ENCODE measurements at places on chromosomes 5 and 9.

GRCh38 chr5:96547486-96547885 lies 114.4 kb upstream of the PCSK1 start:
- DNase-seq, result no peak

DNA sequence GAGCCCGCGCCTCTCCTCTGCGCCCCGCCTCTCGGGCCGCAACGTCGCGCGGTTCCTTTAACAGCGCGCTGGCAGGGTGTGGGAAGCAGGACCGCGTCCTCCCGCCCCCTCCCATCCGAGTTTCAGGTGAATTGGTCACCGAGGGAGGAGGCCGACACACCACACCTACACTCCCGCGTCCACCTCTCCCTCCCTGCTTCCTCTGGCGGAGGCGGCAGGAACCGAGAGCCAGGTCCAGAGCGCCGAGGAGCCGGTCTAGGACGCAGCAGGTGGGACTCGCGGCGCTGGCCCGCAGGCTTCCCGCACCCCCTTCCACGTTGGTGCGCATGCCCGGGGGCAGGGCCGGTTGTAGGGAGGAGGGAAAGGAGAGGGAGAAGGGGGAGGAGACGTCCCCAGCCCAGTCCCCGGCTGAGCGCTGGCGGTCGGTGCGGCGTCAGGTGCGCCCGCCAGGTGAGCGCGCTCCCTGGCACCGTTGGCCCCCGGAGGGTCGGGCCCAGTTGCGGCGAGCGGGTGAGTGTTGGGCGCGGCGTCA lies at the start of gene OCLN:
OCLN (plus strand) TSS at position 400 of the 532 bp plus-strand sequence. CDS start 11,455 bp downstream, outside the sequence.
- DNase-seq, result peak; percentile 29

DNA sequence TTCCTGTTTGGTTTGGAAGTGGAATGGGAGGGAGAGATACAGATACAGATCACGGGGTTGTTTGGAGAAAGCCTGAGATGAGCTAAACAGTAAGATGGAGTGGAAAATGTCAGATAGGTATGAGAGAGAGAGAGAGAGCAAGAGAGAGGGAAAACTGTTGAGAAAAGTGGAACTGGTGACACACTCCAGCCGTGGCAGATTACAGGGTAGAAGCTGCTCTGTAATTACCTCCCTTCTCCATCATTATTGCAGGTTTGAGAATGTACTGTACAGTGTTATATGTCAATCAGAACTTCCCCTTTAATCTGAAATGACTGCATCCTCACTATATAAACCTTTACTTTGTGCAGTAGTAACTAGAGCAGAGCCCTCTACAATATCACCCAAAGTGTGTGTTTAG lies 74.5 kb upstream of the WWC1 start:
- no peak for DNase-seq

- DNase-seq, result peak; percentile 73
Measured at GRCh38 chr9:136587944-136588662, 42.3 kb upstream of the NOTCH1 start.

DNA sequence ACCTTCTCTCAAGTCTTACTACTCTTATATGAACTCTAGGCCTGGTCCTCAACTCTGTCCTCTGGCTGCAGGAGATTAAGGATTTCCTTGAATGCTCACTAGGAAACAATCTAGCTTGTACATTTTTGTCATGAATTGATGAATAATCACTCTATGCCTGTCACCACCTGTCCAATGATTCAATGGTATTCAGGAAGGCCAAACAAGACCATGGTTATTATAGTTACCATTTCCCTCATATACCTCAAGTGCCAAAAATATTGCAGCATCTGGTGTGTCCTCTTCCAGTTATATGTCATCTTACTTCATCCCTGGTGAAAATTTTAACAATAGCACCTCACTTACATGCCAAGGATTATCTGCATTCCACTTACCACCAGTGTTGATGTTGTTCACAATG lies 179.0 kb upstream of the MOCS2 start:
- DNase-seq, result no peak

- no peak for DNase-seq
Measured at GRCh38 chr9:75850459-75851200, 39.8 kb upstream of the PCSK5 start.

GRCh38 chr5:134436523-134437339 lies 25.1 kb upstream of the CDKN2AIPNL start:
- peak; percentile 73 for DNase-seq

- DNase-seq, result no peak
Measured at GRCh38 chr9:5857928-5858327, 25.0 kb upstream of the ERMP1 start.

- no peak for DNase-seq
Measured at GRCh38 chr9:111728617-111729366, 65.9 kb downstream of the SHOC1 start.

DNA sequence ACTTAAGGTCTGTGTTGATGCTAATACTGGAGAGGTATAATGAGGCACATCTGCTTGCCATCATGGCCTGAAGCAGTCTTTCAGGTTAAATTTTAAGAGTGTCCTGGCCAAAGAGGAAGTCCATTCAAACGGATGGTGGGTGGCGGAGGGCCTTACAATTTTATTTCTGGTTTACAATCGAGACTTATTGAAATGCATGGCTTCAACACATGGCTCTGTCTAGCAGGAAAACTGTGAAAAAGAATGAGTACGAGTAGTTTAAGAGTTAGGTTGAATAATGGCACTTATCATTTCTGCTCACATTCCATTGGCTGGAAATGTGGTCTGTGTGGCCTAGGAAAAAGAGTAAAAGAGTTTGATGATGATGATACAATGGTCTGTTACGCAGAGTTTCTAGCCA lies 42.1 kb downstream of the LRRC70 start:
- no peak for DNase-seq

GRCh38 chr5:179115845-179116524 lies 55.8 kb downstream of the ZNF354C start:
- DNase-seq, result no peak

GRCh38 chr9:29697011-29697410 lies 2123.7 kb upstream of the C9orf72 start:
- DNase-seq, result no peak

DNA sequence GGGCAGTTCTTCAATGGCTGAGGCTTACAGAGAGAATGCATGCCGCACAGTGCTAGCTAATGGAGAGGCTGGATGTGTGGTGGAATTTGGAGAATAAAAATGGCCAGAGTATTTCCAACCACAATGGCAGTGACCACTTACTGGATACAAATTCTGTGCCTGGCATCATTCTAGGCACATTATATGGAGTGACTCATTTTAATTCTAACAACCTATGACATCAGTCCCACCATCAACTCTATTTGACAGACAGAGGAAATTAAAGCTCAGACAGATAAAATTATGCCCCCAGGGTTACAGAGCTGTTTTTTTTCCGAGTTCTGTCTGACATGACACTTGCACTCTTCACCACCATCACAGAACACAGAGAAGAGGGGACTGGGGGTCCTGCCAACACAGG lies 105.6 kb upstream of the IL12B start:
- DNase-seq, result no peak

GRCh38 chr9:92976431-92976830 lies 29.1 kb downstream of the FGD3 start:
- no peak for DNase-seq

GRCh38 chr5:20213803-20214202 lies 225.8 kb upstream of the CDH18 start:
- DNase-seq, result no peak

DNA sequence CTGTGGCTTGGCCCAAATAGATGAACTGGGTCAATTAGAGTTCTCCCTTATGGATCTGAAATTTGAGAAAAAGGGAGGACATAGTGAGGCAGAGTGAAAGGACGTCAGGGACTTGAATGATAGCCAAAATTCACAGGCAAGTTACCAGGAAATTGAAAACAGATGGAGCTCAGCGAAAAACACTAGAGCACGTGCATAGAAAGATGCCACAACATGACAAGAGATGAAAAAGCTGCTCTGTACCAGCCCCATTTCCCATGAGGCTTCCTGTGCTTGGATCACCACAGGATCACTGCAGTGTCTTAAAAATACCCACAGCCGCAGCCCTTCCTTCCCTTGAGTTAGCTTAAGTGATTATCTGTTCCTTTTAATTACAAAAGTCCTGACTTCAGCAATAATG lies 39.0 kb upstream of the HOMER1 start:
- DNase-seq, result no peak

DNA sequence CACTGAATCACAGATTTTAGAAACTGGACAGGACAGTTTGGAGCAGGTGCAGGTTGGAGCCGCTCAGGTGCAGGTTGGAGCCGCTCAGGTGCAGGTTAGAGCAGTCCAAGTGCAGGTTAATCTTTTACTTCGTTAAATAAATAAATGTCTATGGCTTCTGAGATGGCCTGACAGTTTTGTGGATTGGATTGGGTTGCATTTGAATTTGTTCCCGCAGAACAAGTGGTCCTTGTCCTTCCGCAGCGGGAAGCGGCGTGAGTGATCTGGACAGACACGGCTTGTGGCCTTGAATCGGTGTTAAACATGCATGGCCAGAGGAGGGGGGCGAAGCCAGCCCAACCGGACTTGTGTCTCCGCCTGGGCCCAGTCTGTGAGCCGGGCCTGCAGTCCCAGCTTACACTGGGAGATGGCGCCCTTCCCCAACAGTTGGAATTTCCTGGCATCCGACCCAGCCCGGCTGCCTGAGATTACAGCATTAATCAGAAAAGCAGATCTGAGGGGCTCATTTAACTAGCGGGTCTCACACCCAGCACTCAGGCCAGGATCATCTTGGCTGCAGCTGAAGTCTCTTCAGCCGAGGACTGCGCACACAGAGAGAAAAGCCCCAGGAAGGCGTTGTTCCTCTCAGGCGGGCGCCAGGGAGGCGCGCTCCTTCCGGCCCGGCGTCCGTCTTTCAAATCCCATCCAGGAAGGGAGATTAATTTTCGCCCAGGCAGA lies 1.5 kb upstream of the OLFM1 start:
- peak; percentile 85 for DNase-seq

- DNase-seq, result no peak
Measured at GRCh38 chr9:133210609-133211008, 1.6 kb upstream of the OBP2B start.

DNA sequence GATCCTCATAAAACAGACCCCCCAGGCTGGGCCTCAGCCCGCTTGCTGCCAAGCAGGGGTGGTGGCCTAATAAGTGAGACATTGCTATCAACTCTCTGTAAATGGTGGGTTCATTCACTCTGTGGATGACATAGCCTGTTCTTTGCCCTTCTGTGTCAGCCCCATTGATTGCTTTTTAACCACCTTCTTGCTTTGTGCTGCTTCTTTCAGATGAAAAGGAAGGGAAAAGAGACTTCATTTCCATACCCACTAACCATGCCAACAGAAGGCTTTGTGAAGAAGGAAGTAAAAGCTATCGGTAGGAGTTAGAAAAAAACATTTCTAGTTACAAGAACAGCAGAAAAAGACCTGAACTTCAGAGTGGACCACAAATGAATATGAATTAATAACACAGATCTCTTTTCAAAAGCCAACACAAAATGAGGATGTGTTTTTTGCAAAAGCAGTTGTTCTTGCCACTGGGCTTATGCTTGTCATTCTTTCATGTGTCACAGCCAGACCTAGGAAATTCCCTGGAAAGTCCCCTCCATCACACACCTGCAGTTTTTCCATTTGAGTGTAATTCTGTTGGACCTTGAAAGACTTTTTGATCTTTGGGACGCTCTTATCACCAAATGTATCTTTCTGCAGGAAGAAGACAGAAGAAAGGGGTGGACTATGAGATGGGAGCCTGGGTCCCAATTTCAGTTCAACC lies 507.7 kb downstream of the CCDC171 start:
- DNase-seq, result no peak

- no peak for DNase-seq
Measured at GRCh38 chr5:146751781-146752401, 126.7 kb downstream of the PPP2R2B start.

DNA sequence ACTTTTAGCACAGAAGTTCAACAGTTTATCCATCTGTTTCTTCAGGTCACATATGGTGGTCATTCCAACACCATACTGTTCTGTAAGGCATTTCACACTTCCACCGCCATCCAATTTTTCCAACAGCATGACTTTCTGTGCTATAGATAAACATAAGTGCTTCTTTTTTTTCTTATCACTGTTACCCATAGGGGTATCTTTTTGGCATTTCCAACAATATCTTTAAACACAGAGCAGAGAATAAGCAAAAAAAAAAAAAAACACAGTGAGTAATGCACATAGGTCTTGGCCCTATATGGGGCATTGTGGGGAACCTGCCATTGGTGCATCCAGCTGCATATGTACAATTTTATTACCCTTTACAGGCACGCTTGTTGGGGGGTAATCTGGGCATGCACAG lies 12.2 kb upstream of the ZNF367 start:
- DNase-seq, result no peak

- DNase-seq, result no peak
Measured at GRCh38 chr5:73770172-73771025, 144.4 kb downstream of the ARHGEF28 start.

- DNase-seq, result peak; percentile 19
Measured at GRCh38 chr9:93635186-93636107, 59.1 kb downstream of the PHF2 start.

GRCh38 chr9:3916984-3917383 lies 382.9 kb downstream of the GLIS3 start:
- no peak for DNase-seq

DNA sequence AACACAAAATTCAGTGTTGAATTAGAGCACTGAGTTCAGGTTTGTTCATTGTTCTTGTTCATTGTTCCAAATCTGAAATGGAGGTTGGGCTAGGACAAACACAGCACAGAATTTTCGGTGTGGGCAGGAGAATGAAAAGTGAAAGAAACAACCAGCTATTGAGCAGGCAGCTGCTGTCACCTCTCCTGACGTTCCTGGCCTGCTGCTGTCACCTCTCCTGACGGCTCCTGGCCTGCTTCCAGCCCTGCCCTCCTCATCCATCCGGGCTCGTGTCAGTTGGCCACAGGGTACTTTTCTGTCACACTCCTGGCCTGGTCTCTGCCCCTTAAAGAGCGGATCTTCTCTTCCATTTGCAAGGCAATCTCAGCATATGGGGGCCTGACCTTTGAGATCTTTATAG lies 45.2 kb upstream of the CKMT2 start:
- DNase-seq, result peak; percentile 37

GRCh38 chr5:135493406-135494180 lies 41.4 kb upstream of the TIFAB start:
- peak; percentile 41 for DNase-seq

DNA sequence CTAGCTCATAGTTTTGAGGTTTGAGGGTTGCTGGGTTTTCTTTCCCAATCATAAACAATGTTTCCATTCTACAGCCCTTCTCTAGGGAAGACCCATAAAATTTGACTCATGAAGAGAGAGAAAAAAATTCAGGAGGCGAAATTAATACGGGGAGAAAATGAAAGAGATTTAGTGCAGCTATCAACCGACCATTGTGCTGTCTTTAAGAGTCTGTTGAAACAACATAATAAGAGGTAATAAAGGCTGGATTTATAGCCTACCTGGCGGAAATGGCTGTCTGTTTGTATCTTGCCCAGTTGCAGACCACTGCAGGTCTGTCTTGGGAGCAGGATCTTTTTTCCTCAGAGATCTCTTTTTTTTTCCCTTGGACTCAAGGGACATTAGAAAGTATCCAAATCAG lies 66.9 kb downstream of the TLR4 start:
- no peak for DNase-seq

DNA sequence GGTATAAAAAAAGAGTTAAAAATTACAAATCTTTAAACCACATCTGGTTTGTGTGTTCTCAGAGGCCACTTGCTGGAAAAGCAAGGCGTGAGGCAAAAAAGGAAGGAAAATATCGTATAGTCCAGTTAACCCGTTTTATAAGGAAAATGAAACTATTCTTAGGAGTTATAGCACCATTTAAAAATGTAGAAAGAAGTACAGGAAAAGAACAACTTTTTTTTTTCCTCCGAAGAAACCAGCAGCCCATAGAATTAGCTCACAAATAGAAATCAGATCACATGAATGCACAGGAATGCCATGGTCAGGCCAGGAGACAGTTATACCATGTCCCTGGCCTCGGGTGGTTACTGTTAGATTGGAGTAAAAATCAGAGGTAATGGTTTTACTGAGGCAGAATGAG lies 241.6 kb downstream of the FBXL7 start:
- DNase-seq, result peak; percentile 29

GRCh38 chr9:84027201-84027600 lies 46.6 kb downstream of the RMI1 start:
- DNase-seq, result no peak

Measured in femur (tissue), 1 donor.